Progenitor cell of endocrine pancreas (in vitro differentiated cells): ENCODE measurements at places on chromosomes 1 and 21.

GRCh38 chr1:29282924-29283803, 46.8 kb downstream of the PTPRU start:
- H3K4me3 ChIP-seq: no peak overlapping the region
- no peak for DNase-seq
- H3K27ac ChIP-seq: no peak overlapping the region
- H3K36me3 ChIP-seq: peaks cover 4% of the 10 kb centered on the region
- no peaks in the 10 kb centered on the region for H3K27me3 ChIP-seq

DNA sequence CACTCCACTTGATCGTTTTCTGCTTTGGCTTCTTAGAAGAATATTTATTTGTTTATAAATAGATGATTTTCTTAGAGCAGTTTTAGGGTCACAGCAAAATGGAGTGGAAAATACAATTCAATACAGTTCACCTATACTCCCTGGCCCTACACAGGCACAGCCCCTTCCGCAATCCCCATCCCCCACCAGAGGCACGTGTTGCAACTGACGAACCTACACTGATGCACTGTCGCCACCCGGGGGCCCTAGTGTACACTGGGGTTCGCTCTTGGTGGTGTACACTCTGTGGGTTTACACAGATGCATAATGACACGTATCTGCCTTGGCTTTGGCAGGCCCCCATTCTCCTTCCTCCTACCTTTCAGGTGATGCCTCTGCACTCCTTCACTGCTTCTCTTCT, 8.0 kb downstream of the ECHDC2 start:
- H3K4me3 ChIP-seq: no peak overlapping the region
- no peak for DNase-seq
- no peaks in the 10 kb centered on the region for H3K27me3 ChIP-seq
- H3K4me1 ChIP-seq: peaks cover 2% of the 10 kb centered on the region

DNA sequence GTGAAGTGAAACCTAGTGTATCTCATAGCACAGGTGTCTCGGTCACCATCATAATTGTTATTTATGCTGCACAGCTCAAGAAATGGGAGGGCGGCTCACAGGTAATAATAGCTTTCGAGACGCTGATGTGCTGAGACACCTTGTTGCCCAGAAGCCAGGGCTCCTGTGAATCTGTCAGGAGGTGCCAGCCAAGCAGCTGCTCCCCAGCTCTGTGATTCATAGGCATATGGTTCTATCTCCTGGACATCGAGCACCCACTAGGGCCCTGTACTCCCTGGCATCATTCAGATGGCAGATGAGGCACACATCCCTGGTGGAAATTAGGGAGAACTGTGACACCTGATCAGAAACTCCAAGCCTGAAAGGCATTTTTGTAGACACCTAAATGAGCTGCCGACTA, 53.5 kb downstream of the SYT6 start:
- H3K27me3 ChIP-seq: peaks cover 38% of the 10 kb centered on the region
- H3K27ac ChIP-seq: no peak overlapping the region
- H3K4me3 ChIP-seq: no peak overlapping the region

DNA sequence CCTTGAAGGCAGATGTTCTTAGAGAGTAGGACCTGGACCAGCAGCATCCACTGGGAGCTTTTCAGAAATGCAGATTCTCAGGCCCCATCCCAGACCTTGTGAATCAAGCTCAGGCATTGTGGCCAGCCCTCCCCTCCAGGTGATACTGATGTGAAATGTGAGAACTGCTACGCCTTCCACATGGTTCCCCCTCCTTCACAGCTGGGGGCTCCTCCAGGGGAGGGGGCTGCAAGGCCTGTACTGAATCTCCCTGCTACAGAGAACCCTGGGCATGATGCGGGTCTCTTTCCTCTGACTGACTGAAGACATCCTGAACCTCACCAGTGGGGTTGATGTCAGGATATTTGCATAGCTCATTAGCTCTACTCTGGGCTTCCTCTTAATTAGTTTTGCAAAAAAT, 141.8 kb upstream of the CSF3R start:
- peaks cover 15% of the 10 kb centered on the region for H3K27me3 ChIP-seq
- DNase-seq: no peak
- no peak overlapping the region for H3K27ac ChIP-seq
- peaks cover 9% of the 10 kb centered on the region for H3K4me1 ChIP-seq
- H3K4me3 ChIP-seq: no peak overlapping the region

- no peak overlapping the region for H3K27ac ChIP-seq
- peaks cover 13% of the 10 kb centered on the region for H3K4me1 ChIP-seq
- peaks cover 86% of the 10 kb centered on the region for H3K27me3 ChIP-seq
- DNase-seq: no peak
Observed at GRCh38 chr1:159827102-159827490, 423 bp downstream of the SLAMF8 start.

GRCh38 chr1:226222686-226223085, 778 bp upstream of the MIXL1 start:
- H3K27ac ChIP-seq: no peak overlapping the region
- peaks cover 3% of the 10 kb centered on the region for H3K4me1 ChIP-seq
- peak overlapping the region; percentile 7 for H3K4me3 ChIP-seq
- peaks cover 5% of the 10 kb centered on the region for H3K36me3 ChIP-seq
- H3K27me3 ChIP-seq: peaks cover 53% of the 10 kb centered on the region

GRCh38 chr1:41461790-41462679, 22.4 kb downstream of the EDN2 start:
- H3K4me3 ChIP-seq: no peak overlapping the region
- H3K27ac ChIP-seq: peak overlapping the region; percentile 77
- peaks cover 8% of the 10 kb centered on the region for H3K27me3 ChIP-seq
- DNase-seq: no peak
- H3K36me3 ChIP-seq: no peaks in the 10 kb centered on the region
- peaks cover 6% of the 10 kb centered on the region for H3K4me1 ChIP-seq

DNA sequence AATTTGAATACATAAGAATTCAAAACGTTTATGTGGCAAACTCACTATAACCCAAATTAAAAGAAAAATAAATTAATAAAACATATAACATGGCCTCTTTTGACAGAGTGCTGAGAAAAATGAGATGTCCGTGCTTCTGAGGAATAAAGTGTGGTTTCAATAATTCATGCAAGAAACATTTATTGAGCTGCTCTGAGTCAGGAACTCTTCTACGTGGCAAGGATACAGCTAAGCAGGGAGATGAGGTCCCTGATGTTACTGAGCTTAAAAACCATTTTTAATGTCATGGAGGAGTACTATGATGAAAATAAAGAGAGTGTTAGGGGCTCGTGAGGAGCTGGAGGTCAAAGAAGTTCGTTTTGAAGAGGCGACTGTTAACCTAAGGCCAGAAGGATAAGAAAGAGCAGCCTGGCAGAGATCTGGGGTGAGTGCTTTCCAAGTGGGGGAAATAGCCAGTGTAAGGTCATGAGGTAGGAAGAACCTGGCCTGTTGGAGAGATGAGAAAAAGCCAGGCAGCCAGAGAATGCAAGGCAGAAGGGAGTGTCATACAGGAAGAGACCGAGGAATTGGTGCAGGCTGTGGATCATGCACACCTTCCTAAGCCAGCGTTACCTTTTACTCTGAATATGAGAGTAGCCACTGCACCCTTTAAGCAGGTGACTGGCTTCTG, 182.2 kb upstream of the DUSP10 start:
- H3K27ac ChIP-seq: no peak overlapping the region
- H3K4me3 ChIP-seq: no peak overlapping the region
- no peak for DNase-seq
- no peaks in the 10 kb centered on the region for H3K4me1 ChIP-seq
- H3K27me3 ChIP-seq: peaks cover 9% of the 10 kb centered on the region
- H3K36me3 ChIP-seq: no peaks in the 10 kb centered on the region

- peaks cover 3% of the 10 kb centered on the region for H3K36me3 ChIP-seq
- H3K27me3 ChIP-seq: peaks cover 9% of the 10 kb centered on the region
- peaks cover 24% of the 10 kb centered on the region for H3K4me1 ChIP-seq
Observed at GRCh38 chr1:45802343-45803298, 791 bp upstream of the MAST2 start.

DNA sequence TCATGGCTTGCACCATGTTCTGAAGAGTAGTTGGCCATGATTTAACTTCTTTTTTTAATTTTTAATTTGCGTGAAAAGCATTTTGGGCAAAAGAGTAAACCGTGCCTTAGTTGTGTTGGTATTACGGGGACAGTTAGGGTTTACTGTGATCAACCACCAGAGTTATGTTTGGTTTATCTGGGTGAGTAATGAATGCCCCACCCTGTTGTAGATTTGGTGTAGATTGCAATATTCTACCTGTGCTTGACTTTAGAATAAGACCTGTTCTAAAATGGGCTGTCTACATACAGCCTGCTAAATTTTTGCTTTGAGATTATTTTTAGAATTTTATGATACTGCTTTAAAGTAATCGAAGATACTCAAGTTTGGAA, 1.4 kb downstream of the USP25 start:
- DNase-seq: no peak
- H3K4me1 ChIP-seq: peaks cover 27% of the 10 kb centered on the region
- peaks cover 2% of the 10 kb centered on the region for H3K36me3 ChIP-seq
- H3K4me3 ChIP-seq: peak overlapping the region; percentile 93
- no peaks in the 10 kb centered on the region for H3K27me3 ChIP-seq
- peak overlapping the region; percentile 98 for H3K27ac ChIP-seq

DNA sequence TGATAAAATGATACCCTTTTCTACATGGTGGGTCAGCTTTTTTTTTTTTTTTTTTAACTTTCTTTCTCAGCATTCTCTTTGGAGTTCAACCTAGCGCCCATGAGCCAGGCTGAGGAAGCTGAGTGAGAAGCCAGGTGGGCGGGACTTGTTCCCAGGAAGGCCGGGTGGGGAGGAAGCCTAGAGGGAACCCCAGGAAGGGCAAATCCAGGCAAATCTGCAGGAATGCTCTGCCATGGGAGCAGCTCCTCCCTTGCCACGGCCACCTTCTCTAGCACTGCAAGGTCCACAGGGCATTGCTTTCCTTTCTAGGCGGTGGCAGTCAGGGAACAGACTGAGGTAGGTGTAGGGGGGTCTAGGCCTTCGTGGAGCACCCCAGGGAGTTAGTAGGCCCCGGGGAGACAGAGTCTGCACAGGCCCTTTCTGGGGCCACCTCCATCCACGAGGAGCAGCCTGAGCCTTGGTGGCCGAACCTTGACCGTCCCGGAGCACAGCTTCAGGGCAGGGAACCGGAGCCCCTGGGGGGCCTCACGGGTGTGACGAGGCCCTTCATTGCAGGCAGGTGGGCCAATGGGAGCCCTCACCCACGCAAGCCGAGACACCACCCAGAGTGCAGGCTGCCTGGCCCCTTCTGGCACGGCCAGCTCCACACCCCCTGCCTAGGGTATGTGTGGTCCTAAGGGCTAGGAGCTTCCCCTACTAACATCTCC, 18.2 kb upstream of the CCDC27 start:
- DNase-seq: no peak
- peaks cover 1% of the 10 kb centered on the region for H3K27me3 ChIP-seq
- no peak overlapping the region for H3K4me3 ChIP-seq
- H3K36me3 ChIP-seq: peaks cover 8% of the 10 kb centered on the region
- H3K27ac ChIP-seq: no peak overlapping the region
- H3K4me1 ChIP-seq: no peaks in the 10 kb centered on the region

DNA sequence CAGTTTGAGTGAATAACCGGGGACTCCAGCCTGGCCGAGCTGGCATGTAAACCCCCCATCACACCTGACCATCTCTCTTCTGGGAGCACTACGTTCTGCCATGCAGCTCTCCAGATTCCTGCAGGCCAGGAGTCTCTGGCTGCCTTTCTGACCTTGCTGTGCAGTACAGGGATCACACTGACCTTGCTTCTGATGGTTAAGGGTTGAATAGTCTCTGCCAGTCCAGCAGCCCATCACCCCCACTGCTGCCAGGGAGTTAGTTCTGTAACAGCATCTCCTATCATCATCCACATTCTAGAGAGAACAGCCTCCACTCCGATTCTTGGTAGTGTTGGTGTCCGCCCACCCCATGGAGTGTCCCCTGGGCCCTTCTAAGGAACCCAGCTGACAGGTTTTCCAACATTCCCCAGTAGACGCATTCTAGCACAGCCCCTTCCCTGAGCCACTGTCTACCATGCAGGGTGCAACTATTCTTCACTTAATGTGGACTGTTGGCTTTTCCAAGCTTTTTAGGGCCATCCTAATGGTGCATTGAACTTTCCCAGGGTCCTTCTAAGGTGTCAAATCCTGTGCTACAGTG, 109.8 kb downstream of the RIPK4 start:
- H3K36me3 ChIP-seq: peaks cover 2% of the 10 kb centered on the region
- H3K4me1 ChIP-seq: peaks cover 3% of the 10 kb centered on the region
- no peak overlapping the region for H3K4me3 ChIP-seq
- peaks cover 6% of the 10 kb centered on the region for H3K27me3 ChIP-seq

DNA sequence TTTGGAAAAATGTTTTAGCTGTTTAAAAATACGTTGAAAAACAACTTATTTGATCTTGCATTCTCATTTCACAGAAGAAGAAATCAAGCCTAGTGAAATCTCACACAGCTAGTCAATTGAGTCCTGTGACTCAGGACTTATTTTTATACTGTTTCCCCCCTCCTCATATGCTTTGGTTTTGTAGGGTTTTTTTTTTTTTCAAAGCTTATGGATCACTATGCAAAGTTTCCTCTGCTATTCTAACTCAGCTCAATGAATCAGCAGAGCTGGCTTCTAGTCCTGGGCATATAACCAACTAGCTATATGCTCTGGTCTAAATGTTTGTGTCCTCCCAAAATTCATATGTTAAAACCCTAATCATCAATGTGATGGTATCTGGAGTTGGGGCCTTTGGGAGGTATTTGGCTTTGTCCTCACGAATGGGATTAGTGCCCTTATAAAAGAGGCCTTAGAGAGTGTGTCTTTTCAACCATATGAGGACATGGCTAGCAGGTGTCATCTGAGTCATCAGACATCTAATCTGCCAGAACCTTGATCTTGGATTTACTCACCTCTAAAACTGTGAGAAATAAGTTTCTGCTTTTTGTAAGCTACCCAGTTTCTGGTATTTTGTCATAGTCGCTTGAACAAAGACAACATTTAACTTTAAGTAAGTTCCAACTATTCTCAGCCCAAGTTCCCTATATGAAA, 317.2 kb upstream of the C1orf87 start:
- no peaks in the 10 kb centered on the region for H3K27me3 ChIP-seq
- no peak overlapping the region for H3K27ac ChIP-seq
- no peak overlapping the region for H3K4me3 ChIP-seq
- H3K4me1 ChIP-seq: no peaks in the 10 kb centered on the region
- H3K36me3 ChIP-seq: no peaks in the 10 kb centered on the region
- DNase-seq: no peak
